ENCODE measurements at places on chromosomes 6 and 20.

GRCh38 chr6:28867086-28867409, 56.7 kb downstream of the TRIM27 start:
- DNase-seq, result no peak

DNA sequence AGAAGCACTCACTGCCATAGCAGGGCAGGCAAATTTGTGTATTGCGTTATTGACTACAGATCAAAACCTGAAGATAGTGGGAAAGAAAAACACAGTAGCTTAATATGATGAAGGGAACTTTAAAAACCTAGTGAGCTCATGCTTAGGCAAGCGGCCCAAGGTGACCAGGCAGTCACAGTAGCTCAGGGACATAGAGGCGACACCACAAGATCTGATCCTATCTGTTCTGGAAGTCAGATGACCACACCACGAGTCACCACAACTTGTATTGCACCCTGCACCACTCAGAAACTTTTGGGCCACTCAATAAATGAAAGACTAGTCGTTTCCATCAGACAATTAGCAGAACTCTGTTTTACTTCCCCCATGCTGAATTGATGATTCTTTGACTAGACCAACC, 4.9 kb downstream of the CLIC5 start:
- no peak for DNase-seq

DNA sequence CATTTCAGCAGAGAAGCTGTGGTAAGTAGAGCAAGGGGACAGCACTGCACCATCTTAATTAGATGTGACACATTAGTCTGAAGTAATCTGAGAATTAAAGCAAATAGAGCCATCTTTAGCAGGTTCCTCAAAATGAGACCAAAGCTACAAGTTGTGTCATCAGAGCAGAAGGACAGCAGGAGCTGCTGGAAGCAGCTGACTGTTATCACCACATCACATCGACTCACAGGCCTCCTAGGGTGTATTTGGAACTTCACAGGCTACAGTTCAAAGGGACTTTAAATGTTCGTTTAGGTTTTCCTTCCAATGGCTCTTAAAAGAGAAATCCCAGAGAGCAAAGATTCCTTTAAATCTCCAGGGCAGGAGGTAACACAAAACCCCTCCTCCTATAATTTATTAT, 69.5 kb downstream of the LCA5 start:
- DNase-seq, result no peak

GRCh38 chr6:16973051-16973450, 128.8 kb upstream of the STMND1 start:
- no peak for DNase-seq

GRCh38 chr20:49833483-49833882, 20.9 kb downstream of the SLC9A8 start:
- no peak for DNase-seq

DNA sequence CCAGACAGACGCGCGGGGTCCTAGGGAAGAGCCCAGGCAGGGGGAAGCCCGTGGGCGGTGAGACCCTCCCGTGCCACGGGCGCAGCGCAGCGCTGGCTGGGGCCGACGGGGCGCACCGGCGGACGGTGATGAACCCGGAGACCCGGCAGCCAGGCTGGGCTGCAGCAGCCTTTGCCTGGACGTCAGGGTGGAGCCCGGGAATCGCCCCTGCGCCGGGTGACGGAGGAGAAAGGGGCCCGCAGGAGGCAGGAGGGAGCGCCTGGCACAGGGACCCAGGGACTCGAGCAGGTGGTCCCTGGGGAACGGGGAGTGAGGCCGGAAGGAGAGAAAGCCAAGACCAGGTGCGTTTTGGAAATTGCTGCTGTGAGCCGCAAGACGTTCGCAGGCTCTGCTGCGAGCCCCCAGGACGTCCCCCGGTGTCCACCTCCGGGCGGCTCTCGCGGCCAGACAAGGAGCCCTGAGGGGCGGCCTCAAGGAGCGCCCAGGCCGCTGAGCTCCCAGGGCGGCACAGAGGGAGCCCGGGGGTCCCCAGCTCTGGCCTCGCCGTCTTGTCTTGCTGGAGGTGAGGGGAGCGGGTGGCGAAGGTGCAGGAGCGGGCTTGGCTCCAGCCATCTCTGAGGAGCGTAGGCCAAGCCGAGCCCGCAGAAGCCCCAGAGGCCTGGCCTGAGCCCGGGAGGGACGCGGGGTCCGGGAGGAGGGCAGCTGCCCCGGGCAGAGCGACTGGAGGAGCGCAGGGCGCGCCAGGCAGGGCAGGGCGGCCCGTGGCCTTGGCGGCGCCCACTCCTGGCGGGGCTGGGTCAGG, 191.2 kb upstream of the PDE10A start:
- DNase-seq, result no peak

- no peak for DNase-seq
Observed at GRCh38 chr6:35046862-35047261, 94.3 kb downstream of the TCP11 start.

- DNase-seq, result no peak
Observed at GRCh38 chr6:151409260-151409659, 17.9 kb upstream of the ZBTB2 start.

DNA sequence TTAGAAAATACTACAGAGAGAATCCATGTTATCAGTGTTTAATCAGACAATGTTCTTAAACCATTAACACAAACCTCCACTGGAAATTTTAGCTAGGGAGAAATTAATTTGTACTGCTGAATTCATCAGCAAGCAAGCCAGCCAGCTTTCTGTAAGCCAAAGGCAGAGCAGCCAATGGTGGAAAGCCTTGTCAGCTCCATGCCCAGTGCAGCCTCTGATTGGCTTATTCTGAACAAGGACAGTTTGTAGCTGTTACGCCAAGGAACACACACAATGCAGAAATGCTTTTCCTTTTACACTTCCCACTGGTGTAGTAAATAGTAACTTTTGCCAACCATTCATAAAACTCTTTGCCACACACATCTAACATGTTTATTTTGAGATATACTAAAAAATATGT, 265.0 kb downstream of the TENT5A start:
- DNase-seq, result no peak

DNA sequence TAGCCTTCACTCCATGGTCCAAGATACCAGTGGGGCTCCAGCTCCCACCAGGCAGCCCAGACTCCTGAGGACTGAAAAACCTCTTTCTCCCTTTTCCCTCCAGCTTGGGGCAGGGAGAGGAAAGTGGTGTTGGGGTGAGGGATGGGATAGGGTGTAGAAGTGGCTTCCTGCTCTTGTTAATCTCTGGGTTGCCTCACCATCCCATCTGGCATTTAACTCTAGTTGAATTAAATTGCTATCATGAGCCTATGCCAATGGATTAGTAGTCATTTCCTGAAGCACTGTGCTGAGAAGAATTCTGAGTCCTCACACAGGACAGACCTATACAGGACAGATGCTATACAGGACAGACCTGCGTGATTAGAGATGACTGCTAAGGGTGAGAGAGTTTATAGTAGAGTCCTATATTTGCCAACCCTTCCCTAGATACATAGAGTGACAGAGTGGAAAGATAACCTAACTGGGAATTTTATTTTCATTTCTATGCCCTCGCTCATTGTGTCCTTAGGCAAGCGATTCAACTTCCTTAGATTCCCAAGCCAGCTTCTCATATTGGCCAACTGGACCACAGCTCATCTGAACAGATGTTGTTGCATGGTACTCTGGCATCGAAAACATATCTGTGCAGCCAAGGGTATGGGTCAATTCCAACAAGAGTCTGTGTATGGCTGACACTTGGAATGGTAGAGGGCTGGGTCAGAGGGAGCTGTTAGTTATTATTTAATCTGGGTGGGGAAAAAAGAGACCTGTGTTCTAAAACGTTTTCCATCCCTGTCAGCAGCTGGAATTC, 42.8 kb downstream of the MCHR2 start:
- no peak for DNase-seq

DNA sequence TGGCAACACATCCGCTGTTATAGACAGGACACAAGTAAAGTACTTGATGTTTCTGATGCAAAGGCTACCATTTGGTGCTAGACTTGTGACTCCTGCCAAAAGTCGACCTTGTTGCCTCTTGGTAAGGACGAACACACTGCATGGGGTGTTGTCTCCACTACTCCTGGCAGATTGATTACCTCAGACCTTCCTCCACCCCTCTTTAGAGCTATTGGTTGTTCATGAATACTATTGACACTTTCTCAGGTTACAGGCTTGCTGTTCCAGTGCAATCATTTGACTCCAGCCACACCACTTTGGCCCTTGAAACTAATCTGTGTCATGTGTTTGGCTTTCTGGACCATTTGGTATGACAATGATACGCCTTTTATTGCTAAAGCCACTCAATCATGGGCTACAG, 62.3 kb downstream of the TRMT11 start:
- DNase-seq, result no peak

DNA sequence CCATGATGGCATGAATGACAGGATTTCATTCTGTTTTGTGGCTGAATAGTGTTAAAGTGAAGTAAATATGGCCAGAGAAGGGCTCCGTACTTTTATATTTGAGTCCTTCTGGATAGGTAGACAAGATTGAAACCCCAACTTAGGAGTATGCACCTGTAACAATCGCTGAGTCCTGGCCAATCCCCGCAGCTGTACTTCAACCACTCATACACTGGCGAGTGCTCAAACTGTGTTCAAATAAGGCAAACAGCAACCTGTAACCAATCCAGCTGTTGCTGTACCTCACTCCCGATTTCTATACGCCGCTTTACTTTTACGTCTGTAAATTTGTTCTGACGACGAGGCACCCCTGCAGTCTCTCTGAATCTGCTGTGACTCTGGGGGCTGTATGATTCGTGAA, 6.7 kb downstream of the TTLL2 start:
- DNase-seq, result no peak

DNA sequence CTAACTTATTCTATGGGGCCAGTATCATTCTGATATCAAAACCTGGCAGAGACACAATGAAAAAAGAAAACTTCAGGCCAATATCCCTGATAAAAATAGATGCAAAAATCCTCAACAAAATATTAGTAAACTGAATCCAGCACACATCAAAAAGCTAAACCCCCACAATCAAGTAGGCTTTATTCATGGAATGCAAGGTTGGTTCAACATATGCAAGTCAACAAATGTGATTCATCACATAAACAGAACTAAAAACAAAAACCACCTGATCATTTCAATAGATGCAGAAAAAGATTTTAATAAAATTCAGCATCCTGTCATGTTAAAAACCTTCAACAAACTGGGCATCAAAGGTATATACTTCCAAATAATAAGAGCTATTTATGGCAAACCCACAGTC, 133.9 kb upstream of the SSTR4 start:
- no peak for DNase-seq

DNA sequence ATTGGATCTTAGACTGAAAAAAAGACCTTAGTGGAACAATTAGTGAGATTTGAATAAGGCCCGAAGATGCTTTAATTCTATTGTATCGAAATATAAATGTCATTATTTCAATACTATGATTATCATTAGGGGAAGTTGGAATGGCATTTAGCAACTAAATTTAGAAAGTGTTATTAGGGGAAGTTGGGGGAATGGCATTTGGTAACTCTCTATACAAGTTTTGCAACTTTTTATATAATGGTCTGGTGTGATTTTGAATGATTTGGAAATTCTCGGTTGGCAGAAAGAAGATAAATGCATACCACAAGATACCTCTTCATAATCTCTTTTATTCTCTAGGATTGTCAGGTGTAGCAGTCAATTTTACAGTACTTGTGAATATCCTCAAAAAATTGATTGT, 49.2 kb downstream of the RNF144B start:
- no peak for DNase-seq

DNA sequence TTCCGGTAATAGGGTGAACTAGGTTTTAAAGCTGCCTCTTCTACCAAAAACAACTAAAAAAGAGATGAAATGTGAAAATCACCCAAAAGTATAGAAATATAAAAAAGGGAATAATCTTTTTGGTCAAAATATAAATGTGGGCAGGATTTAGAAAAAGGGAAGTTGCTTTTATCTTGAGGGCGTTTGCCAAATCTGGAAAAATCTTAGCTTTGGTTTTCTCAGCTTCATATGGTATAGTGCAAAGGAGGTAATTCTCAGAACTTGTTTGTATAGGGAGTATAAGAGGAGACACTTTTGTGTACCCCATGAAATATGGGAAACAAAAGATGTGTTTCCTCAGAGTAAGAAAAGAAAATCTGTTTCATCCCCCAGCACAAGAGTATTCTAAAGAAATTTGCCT, 54.2 kb upstream of the TRIM26 start:
- no peak for DNase-seq

GRCh38 chr6:159490298-159490937, 202.6 kb downstream of the SOD2 start:
- no peak for DNase-seq

- no peak for DNase-seq
Observed at GRCh38 chr6:5323979-5324378, 62.7 kb downstream of the FARS2 start.

- no peak for DNase-seq
Observed at GRCh38 chr6:159769470-159769869, 7.6 kb downstream of the ACAT2 start.

DNA sequence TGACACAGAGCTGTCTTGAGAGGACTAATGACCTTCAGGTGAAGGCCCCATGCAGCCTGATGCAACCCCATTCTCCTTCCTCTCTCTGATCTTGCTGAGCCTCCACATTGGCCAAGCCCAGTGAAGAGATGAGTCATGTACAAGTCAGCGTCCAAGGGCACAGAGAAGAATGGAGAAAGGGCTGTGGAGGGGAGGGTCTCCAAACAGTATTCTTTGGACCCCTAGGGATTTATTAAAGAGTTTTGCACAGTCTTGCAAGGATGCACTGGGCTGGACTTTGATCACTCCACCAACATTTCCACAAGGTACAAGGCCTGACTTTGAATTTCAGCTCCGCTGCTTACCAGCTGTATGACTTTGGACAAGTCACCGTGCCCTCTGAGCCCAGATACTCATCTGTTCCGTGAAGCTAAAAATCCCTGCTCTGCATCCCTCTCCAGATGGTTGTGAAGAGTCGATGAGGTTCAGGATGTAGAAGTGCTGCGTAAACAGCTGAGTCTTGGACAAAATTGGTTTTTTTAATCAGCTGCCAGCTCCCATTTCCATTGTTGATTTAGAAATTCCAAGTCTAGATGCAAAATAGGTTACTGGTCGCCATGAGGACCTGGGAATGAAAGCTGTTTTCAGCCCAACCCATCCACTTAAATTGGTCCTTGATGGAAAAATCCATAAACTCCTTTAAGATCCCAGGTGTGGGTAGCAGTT, 14.1 kb upstream of the KCNG1 start:
- DNase-seq, result no peak

GRCh38 chr6:130018744-130019325, 454 bp downstream of the L3MBTL3 start:
- DNase-seq, result no peak

GRCh38 chr20:14434384-14435136, 97.1 kb upstream of the FLRT3 start:
- no peak for DNase-seq

GRCh38 chr6:137699031-137699683, 167.9 kb upstream of the TNFAIP3 start:
- no peak for DNase-seq

GRCh38 chr6:159826968-159827647, 27.0 kb downstream of the PNLDC1 start:
- no peak for DNase-seq

DNA sequence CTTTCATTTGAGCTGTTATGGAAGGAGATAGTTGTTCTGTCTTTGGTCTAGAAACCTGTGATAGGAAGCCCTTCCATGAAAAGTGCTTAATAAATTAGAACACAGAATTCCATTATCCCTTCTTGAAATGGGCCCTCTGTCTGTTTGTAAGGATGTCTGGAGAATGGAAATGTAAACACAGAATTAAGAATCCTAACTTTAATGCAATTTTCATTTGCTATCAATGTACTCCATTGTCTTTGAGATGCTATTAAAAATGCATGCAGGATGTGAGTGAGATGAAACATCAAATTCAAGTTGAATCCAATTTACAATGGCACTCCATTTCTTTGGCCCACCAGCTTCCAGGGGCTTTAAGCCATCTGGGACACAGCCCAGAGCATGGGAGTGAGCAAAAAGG, 13.9 kb upstream of the AARS2 start:
- no peak for DNase-seq

Measured in esophagus squamous epithelium (tissue), 5 donors.